COR-L47 (cell line): ENCODE measurements at places on chromosomes 3 and 15.

GRCh38 chr15:88918738-88919137, 5.6 kb upstream of the MFGE8 start:
- no peak for DNase-seq

DNA sequence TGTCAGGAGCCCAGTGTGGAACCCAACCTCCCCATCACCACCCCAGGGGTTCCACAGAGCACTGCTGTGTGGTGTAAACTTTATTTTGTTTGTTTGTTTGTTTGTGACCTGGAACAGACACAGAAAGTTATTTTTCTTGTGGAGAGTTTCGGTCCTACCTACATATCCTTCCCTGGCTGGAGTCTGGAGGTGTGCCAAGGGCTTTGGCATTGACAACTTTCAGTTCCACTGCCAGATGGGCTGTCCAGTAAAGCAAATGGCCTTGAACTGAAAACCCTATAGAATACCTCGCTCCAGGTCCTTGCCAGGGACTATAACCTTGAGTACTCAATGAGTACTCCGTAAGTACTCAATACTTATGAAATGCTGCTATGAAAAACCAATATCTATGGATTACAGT, 103.5 kb downstream of the MITF start:
- no peak for DNase-seq

GRCh38 chr15:97890307-97890706, 70.2 kb upstream of the ARRDC4 start:
- DNase-seq, result no peak

DNA sequence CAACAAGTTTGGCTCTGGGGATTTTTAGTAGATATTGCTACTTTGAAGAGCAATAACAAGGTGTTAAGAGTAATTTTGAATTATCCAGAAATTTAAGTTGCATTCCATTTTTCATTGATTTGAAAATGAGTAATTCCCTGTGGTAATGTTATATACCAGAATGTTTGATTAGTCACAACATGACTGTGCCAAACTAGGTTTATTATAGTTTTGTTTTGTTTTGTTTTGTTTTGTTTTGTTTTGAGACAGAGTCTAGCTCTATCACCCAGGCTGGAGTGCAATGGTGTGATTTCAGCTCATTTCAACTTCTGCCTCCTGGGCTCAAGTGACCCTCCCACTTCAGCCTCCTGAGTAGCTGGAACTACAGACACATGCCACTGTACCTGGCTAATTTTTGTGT, 40.7 kb downstream of the CNOT10 start:
- DNase-seq, result no peak

DNA sequence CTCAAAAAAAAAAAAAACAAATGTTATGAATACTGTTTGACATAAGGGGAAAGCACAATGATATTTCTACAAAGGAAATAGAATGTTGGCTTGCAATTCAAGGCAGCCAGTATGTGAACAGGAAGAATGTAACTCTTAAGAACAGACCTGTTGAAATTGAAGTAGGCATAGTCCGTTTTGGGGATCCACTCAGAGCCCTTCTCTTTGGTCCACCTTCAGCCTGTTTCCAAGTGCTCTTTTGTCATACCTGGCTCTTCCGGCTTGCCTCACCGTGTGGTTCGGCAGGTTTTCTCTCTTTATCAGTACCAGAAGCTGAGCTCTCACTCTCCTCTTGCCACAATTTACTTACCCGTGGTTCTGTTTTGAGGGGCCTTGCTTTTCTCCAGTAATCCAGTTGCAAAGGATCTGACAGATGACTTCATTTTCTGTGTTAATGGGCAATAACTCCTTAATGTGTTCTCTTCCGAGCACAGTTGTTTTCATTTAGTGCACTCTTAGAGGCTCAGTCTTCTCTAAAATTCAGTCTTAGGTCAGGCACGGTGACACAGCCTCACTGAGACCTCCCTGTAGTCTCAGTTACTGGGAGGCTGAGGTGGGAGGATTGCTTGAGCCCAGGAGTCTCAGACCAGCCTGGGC, 6.7 kb downstream of the ABHD17C start:
- DNase-seq, result no peak

DNA sequence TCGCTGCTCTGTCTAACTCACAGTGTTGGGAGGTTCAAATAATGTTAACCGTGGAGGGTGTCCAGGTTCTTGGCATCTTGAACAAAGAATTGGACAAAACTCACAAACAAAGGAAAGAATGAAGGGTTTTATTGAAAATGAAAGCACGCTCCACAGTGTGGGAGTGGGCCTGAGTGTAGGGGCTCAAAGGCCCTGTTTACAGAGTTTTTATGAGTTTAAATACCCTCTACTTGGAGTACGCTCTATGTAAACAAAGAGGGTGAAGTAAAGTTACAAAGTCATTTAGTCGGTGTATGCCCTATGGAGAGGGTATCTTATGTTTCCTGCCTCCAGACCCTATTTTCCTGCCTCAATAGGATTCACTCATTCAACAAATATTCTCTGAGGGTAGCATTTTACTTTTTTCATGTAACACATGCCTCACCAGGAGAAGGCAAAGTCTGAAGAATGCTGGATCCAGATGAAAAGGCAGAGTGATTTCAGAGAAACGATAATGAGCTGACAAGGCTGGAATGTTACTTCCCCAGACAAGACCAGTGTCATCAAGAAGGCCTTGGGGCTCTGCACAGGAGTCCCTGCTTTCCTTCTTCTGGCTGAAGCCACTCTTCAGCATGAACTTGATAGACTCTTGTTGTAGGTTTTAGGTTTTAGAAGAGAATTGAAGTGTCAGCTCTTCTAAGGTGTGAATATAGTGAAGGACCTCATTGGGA, 163.6 kb downstream of the FAM43A start:
- no peak for DNase-seq

- no peak for DNase-seq
Measured at GRCh38 chr15:90882781-90883525, 1.4 kb upstream of the FES start.

GRCh38 chr3:37984051-37984450, 6.5 kb upstream of the VILL start:
- no peak for DNase-seq

DNA sequence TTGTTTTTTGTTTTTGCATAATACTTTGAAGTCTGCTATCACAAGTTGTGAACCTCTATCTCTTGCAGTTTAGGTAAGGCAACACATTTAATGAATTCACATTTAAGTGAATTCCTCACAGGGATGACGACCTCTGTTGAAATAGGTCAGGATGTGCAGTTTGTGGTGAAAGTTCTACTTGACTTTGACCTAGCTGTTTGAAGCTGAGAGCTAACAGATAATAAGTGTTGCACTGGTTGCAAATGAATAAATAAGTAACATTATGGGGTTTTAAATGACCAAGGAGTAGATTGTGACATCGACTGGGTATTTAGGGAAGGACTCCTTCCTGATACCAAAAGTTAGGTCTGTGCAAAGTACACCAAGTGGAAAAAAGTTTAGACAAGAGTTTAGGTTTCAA, 23.9 kb downstream of the NIT2 start:
- DNase-seq, result no peak

DNA sequence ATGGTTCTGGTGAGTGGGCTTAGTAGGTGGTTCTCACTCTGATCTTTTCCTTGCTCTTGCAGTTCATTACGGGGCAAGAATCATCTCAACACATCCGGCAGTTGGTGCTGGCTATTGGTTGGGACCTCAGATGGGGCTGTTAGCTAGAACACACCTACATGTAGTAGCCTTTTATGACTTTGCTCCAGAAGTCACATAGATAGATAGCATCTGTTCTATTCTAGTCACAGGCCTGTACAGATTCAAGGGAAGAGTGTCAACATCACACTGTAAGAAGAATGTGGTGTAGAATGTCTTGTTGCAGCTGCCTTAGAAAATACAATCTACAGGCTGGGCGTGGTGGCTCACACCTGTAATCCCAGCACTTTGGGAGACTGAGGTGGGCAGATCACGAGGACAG, 15.1 kb downstream of the RAB5A start:
- DNase-seq, result no peak

- DNase-seq, result peak; percentile 19
Measured at GRCh38 chr15:25439369-25439836, 579 bp upstream of the UBE3A start.

GRCh38 chr3:66017591-66017990, 21.1 kb downstream of the MAGI1 start:
- DNase-seq, result no peak
